Colonic mucosa (tissue), 4 donors: ENCODE measurements at places on chromosomes 1 and 21. TPM values are rescaled to one million over a fixed set of nuclear protein-coding genes. Genes with fewer than 3 reads are reported as not detected.

The PRKAA2 gene
- 6.8 TPM for total RNA-seq

The HSD3B2 gene
- 2.2 TPM for total RNA-seq

The LCE1C gene
- total RNA-seq, result not detected

The AMPD1 gene
- 1.4 TPM for total RNA-seq

The LAMC1 gene
- total RNA-seq, result 28.0 TPM

The CFHR5 gene
- total RNA-seq, result not detected

The PEAR1 gene
- 3.5 TPM for total RNA-seq

The PEX11B gene
- 28.2 TPM for total RNA-seq

The HPCAL4 gene
- 0.07 TPM for total RNA-seq

The ODF2L gene
- total RNA-seq, result 21.9 TPM

The LMX1A gene
- 0.22 TPM for total RNA-seq

The ACTN2 gene
- total RNA-seq, result 0.05 TPM
